ENCODE measurements at places on chromosomes 11 and 22. TPM values are rescaled to one million over a fixed set of nuclear protein-coding genes. Genes with fewer than 3 reads are reported as not detected.
A peak's percentile ranks its signal among the peaks of the same experiment; 100 is the strongest.

DNA sequence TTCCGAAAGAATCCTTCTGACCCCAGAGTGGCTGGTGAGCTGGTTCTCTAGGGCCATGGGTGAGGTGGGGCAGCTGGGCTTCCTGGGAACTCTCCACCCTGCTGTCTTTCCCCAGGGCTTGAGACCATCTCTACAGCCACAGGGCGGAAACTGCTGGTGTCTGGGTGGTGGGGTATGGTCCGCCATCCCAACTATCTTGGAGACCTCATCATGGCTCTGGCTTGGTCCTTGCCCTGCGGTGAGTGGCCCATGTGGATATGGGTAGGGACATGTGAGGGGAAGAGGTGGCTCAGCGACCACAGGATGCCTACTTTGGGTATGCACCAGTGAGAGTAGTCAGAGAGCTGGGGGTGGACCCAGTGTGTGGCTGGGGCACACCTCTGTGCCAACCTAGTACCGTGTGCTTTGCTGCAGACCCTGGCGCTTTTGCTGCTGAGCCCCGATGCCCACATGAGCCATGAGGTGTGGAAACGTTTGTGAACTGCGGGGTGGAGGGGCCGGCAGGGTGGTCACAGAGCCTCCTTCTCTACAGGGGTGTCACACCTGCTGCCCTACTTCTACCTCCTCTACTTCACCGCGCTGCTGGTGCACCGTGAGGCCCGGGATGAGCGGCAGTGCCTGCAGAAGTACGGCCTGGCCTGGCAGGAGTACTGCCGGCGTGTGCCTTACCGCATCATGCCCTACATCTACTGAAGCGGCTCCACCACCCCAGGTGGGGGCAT is 2.0 kb downstream of the ZNHIT2 start:
- H3K4me3 ChIP-seq, result no peak overlapping the region
- H3K27me3 ChIP-seq, result no peaks in the 10 kb centered on the region
- DNase-seq, result no peak

INSC gene
- not detected for total RNA-seq

EIF3D gene
- total RNA-seq, result 216 TPM

RFPL2 gene
- not detected for total RNA-seq

NTM gene
- not detected for total RNA-seq

DNA sequence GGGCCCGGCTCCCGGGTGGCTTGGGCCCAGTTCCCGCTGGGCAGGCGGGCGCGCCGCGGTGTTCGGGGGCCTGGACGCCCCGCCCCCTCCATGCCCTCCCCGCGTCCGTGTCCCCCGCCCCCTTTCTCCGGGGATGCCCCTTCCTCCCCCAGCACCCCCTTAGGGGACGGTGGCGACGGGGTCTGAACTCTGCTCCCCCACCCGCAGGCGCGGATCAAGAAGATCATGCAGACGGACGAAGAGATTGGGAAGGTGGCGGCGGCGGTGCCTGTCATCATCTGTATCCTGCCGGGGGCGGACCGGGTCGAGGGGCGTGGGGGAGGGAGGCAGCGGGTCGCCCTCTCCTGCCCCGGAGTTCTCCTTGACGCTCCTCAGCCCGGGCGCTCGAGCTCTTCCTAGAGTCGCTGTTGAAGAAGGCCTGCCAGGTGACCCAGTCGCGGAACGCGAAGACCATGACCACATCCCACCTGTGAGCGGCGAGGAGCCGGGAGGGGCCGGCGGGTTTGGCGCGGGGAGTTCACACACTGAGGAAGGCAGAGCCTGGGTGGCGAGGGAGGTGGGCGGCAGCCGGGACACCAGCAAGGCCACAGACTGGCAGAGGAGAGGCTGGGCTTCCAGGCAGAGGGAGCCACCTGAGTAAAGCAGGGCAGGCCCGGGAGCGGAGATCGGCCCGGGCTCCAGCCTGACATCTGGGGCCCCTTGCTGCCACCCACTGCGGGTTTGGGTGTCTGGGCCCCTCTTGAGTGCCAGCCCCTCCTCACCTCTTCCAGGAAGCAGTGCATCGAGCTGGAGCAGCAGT is 546 bp downstream of the DRAP1 start:
- H3K27me3 ChIP-seq, result no peaks in the 10 kb centered on the region
- H3K4me1 ChIP-seq, result peaks cover 24% of the 10 kb centered on the region
- peak overlapping the region; percentile 84 for H3K4me3 ChIP-seq
- no peak for DNase-seq
- no peaks in the 10 kb centered on the region for H3K36me3 ChIP-seq

GRCh38 chr11:46265764-46266163 is 11.7 kb upstream of the CREB3L1 start:
- H3K4me1 ChIP-seq, result no peaks in the 10 kb centered on the region
- no peaks in the 10 kb centered on the region for H3K36me3 ChIP-seq
- no peak overlapping the region for H3K27ac ChIP-seq
- no peak overlapping the region for H3K4me3 ChIP-seq

BAIAP2L2 gene
- not detected for total RNA-seq

OR51G2 gene
- not detected for total RNA-seq
